Stimulated activated CD4-positive, alpha-beta T cell treated with anti-CD3 and anti-CD28 coated beads, TNF-alpha, amount 100 ng/mL, for 48 hours (primary cell): ENCODE measurements at places on chromosomes 2 and 18.

DNA sequence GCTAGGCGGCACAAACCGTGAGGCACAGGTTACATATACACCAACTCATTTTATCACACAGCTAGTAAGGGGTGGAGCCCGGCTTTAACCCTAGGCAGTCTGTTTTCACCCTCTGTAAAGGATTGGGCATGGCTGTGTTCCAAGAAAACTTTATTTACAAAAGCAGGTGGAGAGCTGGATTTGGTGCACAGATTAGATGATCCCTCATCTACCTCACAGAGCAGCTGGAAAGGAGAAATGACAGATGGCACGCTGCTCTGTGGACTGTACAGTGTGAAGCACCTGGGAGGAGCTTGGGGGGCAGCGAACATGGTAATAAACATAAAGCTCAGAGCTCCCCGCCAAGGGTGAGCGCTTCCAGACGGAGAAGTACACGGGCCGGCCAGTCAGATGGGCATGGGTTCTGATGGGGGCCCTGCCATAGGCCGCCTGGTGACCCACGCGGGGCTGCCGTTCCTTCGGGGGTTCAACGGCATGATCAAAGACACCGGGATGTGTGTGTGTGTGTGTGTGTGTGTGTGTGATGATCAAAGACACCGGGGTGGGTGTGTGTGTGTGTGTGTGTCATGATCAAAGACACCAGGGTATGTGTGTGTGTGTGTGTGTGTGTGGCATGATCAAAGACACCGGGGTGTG lies 862 bp upstream of the TMEM177 start:
- no peak for DNase-seq

DNA sequence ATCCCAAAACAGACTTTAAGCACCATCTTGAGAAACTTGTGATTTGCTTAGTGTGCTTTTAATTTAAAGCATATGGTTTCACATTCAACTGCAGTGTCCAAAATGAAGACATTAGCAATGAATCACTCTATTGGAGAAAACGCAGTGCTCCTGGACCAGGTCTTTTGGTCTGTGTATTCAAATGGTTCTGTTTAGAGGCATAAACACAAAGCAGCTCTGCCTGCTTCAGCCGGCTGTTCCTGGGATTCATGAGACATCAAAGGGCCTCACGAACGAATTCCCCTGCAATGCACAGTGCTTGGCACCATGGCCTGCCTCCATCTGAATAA lies 117.1 kb upstream of the SP5 start:
- no peak for DNase-seq

DNA sequence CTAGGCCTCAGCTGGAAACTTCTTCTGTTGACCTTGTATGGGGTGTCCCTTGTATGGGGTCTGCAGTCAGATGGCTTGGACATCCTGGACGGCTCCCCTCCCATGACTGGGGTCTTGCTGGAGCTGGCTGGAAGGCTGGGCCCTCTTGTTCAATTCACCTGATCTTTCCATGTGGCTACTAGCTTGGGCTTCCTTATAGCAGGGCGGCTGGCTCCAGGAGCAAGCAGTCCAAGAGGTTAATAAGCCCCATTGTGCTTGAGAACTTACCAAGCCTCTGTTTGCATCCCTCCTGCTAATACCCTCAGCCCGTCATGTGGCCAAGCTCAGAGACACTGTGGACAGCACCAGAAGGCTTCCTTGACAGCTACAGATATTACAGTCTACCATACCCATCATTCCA lies 111.6 kb upstream of the NPAS2 start:
- DNase-seq, result no peak

- no peak for DNase-seq
Measured at GRCh38 chr2:51995293-51995692, 963.4 kb upstream of the NRXN1 start.

- DNase-seq, result no peak
Measured at GRCh38 chr2:18824325-18824790, 235.0 kb upstream of the NT5C1B start.

DNA sequence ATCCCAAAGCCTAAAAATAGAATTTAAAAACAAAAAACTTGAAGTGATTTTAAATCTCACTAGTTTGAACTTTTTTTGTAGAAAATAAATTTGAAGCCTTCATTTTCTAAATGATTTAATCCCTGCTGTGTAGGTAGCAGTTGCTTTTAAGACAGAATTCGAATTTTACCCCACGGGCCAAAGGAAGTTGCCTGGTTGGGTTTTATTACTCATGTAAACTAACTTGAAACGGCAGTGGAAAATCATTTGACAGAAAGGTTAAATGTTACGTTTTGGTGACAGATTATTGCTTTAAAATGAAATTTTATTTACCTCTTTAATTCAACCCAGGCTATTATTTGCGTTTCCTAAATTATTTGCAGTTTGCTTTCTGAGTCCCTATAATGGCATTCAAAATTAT lies 2.0 kb downstream of the MAPRE2 start:
- DNase-seq, result no peak

- no peak for DNase-seq
Measured at GRCh38 chr2:237540823-237541222, 25.6 kb upstream of the PRLH start.

DNA sequence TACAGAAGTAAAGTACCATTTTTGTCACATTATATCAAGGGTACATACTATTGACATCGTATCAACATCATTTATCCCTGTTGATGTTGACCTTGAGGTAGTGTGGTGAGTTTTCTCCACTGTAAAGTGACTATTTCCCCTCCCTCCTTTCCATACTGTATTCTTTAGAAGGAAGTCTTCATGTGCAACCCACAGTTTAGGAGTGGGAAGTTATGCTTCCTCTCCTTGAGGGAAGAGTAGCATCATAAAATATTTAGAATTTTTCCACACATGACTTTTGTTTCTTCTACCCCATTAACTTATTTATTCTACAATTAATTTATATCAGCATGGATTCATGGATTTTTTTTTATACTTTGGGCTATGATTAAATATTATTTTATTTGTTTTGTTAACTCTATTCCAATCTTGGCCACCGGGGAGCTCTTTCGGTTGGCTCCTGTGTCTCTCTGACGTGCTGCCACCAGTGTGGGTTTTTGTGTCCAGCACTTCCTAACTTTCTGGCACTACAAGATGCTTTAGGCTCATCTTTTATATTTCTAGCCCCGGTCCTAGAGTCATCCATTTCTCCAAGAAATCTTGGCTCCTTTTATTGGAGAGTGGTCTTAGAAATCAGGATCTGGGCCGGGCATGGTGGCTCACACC lies 19.0 kb downstream of the AQP12B start:
- DNase-seq, result no peak

DNA sequence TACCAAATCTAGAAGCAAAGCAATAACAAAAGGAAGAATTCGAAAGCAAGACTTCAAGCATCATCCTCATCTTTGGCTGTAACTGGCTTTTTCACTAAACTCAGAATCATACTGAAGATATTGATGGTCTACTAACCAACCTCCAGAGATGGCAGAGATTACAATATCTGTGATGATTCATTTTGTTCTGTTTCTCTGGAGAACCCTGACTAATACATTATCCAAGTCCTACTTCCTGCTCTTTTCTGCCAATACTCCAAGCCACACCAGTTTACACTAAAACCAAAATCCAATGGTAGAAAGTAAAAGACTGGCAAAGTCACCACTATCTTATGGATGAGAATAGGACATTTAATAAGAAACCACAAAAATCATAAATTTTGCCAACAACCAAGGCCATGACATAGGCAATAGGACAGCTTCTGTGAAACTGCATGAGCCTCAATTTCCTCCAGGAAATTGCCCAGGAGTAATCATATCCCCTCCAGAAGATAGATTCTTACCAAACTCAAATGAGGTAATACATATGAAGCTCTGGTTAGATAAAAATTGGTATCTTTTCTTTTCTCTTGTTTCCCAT lies 159.8 kb downstream of the METTL4 start:
- no peak for DNase-seq

GRCh38 chr2:11416186-11416585 lies 49.8 kb downstream of the E2F6 start:
- DNase-seq, result no peak

DNA sequence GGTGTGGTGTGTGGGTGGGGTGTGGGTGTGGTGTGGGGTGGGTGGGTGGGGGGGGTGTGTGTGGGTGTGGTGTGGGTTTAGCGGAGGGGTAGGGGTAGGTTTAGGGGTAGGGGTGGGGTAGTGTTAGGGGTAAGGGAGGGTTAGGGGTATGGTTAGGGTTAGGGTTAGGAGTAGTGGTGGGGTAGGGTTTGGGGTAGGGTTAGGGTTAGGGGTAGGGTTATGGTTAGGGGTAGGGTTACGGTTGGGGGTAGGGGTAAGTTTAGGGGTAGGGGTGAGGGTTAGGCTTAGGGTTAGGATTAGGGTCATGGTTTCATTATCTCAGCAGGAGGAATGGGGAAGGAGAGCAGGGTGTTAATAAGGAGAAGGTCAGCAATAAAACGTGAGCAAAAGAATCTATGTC lies 11.3 kb upstream of the PARD6G start:
- DNase-seq, result no peak

- DNase-seq, result no peak
Measured at GRCh38 chr2:189579585-189580186, 900 bp downstream of the SLC40A1 start.

DNA sequence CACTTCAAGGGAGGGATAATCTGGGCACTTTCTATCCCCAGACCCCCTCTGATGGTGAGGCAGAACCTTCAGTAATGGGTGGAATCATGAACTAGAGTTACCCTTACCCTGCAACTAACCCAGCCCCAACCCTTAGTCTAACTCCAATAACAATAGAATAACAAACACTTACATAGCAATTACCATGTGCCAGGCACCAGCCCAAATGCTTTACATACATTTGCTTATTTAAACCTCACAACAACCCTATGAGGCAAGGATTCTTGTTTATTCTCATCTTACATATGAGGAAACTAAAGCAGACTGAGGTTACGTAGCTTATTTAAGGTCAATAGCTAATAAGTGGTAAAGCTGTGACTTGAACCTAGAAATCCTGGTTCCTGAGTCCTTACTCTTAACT lies 132.8 kb downstream of the CYP26B1 start:
- no peak for DNase-seq

GRCh38 chr18:10205151-10205550 lies 249.3 kb upstream of the APCDD1 start:
- no peak for DNase-seq

DNA sequence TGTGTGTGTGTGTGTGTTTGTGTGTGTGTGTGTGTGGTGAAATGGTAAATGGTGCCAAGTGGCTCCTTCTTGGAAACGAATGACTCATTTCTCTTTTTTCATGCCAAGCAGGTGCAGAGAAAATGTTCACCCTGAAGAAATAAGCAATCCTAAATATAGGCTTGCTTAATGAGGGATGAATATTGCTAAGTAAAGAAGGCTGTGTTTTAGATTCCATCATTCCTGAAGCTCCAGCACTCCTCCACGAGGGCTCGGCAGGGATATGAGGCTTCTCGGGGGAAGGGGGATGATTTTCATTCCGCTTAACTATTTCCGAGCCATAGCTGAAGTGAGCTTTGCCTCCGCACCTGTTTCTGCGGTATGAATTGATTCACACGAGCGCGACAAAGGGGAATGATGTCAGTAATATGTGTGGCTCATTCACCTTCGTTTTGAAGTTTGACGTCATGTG lies 72.9 kb downstream of the TSN start:
- no peak for DNase-seq

GRCh38 chr2:159183346-159183745 lies 103.2 kb downstream of the WDSUB1 start:
- DNase-seq, result no peak

DNA sequence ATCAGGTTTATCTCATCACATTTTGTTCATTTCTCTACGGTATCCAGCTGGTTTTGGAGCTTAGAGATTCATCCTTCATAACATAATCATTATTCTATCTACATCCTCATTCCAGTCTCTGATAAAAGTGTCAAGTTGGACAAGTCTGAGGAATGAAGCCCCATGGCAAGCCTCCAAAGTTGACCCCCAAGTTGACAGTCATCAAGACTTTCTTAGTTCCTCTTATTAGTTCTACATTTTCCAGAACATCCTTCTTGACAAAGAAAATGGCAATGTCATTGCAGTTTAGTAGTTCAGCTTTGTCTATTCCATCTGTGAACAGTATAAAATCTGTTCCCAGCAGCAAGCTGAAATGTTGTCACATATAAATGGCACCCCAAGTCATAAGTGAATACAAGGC lies 4.5 kb upstream of the TMSB10 start:
- DNase-seq, result no peak

DNA sequence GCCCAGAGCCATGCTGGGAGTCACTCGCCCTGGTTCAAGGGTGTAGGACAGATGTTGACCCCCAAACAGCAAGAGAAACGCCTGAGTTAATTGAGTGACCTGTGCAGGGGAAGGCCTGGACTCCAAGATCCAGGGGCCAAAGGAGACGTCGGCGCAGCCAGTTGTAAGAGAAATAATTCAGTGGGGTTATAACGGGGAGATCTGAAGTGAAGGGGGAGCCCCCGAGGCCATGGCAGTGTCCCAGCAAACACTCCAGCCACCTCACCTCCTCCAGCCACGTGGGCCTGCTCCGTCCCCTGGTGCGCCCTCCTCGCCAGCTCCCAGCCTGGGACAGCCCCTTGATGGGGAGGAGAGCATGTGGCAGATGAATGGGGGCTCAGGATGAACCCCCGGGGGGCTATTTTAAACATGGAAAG lies 130.7 kb upstream of the GPC1 start:
- no peak for DNase-seq

DNA sequence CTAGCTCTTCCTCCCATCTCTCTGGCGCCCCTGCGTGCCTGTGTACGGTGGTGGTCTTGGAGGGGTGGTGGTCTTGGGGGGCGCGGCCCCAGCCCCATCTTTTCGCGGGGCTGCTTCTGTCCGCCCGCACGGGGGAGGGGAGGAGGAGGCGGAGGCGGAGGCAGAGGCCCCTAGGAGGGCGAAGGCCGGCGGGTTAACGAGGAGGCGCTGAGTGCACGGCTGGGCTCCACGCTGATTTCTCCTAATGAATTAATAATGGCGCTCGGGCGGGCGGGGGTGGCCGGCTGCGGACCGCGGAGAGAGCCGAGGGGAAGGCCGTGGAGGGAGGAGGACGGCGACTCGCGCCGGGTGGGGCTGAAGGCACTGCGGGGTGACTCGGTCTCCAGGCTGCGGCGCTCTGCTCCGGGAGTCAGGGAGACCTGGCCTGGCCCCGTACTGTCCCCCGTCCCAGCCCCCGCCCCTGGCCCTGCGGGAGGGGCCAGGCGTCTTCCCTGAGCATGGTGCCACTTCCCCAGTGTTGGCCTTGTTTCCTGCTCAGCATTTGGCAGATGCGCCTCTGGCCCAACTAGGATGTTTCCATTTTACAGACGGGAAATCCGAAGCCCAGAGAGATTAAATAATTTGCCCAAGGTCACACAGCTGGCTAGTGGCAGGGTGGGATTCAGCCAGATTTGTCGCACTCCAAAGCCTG lies 6.0 kb downstream of the GAREM2 start:
- no peak for DNase-seq

DNA sequence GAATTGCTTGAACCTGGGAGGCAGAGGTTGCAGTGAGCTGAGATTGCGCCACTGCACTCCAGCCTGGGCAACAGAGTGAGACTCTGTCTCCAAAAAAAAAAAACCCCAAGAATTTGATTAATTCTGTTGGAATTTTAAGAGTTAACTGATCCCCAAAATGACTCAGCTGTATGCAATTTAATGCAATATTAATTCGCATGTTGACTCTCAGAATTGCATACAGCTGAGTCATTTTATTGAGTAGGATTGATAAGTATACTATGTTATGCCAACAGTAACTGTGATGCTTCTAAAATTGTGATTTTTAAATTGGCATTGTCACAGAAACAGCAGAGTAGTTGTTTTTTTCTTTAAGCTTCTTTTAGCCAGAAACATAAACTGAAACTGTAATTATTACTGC lies 19.6 kb downstream of the MSH2 start:
- DNase-seq, result no peak

- DNase-seq, result no peak
Measured at GRCh38 chr2:182910965-182911364, 44.5 kb upstream of the FRZB start.

- peak; percentile 49 for DNase-seq
Measured at GRCh38 chr2:127080226-127080937, 26.6 kb downstream of the BIN1 start.
